Glutamatergic neuron (in vitro differentiated cells): ENCODE measurements at places on chromosomes 5 and 9.

GRCh38 chr9:98010445-98010844, 27.3 kb downstream of the ANP32B start:
- DNase-seq: no peak

- no peak for DNase-seq
Observed at GRCh38 chr9:133476036-133476931, 2.6 kb downstream of the SLC2A6 start.

- no peak for DNase-seq
Observed at GRCh38 chr9:98108531-98109031, 10.4 kb downstream of the TRIM14 start.

DNA sequence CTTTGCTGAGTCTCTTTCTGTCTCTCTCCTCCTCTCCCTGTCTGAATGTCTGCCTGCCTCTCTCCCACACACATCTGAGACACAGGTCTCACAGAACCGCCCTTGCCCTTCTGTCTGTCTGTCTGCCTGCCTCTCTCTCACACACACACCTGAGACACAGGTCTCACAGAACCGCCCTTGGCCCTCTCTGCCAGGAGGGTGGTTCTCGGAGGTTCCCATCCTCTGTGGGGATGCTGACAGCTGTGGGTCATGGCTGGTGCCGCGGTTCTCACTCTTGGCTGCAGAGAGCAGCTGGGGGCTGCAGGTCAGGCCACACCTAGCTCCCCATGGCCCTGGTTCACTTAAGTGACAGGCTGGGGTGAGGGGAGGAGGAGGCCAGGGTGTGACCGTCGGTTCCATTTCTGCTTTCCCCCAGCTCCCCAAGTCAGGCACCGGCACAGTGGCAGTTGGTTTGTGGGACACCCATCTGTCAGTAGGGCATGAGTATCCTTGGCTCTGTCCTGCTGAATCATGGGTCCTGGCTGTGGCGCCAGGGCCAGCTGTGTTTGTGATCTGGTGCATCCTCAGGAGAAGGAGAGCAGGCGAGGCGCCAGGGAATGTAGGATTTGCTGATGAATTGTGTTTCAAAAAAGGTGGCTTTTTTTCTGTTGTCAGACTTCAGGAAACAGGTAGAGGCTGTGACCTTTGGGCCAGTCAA, 42.3 kb upstream of the CLPTM1L start:
- no peak for DNase-seq

DNA sequence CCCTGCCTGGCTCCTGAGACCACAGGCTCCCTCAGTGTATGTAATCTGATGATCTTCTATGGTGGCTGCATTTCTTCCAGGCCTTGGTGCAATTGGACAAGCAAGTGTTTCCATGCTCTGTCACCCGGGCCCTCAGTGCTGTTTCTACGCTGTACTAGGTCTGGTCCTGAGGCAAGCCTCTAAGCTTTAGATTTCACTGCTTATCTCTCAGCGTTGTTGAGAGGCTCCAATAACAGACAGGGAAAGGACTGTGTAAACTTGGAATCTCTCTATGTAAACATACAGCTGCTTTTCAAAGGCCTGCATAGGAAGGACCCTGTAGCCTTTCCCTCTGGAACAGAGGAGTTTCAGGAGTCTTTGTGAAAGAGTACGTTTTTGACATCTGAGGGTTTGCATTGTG, 38.6 kb upstream of the NFIB start:
- no peak for DNase-seq

GRCh38 chr5:158874343-158874742, 225.4 kb downstream of the EBF1 start:
- no peak for DNase-seq

DNA sequence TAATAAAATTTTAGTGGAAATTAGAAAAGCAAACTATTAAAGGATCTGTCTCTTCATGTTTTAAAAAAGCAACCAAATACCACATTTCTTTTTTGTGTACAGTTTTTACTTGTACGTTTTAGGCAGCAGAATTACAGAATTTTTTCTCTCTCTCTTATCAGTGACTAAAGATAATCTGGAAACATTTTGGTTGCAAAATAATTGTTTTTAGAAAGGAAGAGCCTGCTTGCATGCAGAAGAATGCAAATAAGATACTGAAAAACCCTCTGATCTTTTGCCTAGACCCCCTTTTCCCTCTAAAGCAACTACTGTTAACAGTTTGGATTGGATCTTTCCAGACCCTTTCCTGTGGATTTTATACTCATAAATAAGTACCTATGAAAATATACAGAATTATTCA, 75.9 kb upstream of the SGCD start:
- DNase-seq: no peak

- no peak for DNase-seq
Observed at GRCh38 chr9:95090023-95090791, 227.3 kb downstream of the FANCC start.

DNA sequence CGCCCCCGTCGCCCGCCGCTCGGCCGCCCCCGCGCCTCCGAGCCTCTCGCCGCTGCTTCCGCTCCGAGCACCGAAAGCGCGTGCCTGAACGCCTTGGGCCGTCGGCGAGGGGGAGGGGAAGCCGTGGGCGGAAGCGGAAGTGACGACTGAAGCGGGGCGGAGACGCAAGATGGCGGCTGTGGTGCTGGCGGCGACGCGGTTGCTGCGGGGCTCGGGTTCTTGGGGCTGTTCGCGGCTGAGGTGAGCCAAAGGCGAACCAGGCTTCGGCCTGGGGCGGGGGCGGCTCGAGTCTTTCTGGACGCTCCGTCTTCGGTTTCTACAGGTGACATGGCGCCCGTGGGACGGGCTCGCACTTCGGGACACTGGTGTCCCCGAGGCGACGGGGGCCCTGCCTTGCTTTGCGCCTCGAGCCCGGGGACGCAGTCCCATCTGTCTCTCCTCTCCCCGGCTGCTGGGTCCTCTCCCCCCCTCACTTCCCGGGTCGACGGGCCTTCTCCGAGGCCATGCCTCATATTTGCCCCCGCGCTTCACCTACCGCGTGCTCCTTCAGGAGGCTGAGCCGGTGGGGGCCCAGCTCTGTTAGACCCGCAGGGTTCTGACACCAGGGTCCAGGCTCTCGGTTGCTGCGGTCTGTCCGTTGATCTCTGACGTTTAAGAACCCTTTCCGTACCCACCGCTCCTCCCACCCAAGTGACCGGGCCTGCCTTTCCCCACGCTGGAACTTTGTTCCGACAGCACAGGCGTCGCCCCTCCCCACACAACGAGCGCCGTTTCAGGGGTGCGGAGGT, at the start of the genes ENTR1 and PMPCA:
Gene ENTR1, minus strand, starts transcription at position 115 of the 788 bp plus-strand sequence. CDS start 217 bp downstream, outside the sequence.
Gene PMPCA, plus strand, starts transcription at position 159 of the 788 bp plus-strand sequence. Its CDS starts 11 bp downstream, at position 170.
- peak; percentile 94 for DNase-seq

GRCh38 chr5:39273314-39273954, 54.1 kb upstream of the FYB1 start:
- no peak for DNase-seq

DNA sequence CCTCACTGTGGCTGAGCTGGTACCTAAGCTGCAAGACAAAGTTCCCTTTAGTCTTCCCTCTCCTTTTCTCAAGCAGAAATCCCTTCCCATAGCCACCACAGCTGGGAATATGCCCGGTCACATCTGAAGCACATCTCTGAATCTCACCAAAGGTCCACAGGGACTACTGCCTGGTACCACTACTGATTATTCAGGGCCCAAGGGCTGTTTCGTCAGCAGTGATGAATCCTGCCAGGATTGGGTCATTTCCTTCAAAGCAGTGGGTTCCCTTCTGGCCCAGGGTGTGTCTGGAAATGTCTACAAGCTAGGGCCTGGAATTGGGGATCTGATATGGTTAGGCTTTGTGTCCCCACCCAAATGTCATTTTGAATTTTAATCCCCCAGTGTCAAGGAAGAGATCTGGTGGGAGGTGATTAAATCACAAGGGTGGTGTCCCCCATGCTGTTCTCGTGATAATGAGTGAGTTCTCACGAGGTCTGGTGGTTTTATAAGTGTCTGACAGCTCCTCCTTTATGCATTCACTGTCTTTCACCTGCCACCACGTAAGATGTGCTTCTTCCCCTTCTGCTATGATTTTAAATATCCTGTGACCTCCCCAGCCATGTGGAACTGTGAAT, 83.2 kb upstream of the FST start:
- DNase-seq: no peak

- DNase-seq: no peak
Observed at GRCh38 chr5:120610145-120610544, 146.0 kb downstream of the PRR16 start.

DNA sequence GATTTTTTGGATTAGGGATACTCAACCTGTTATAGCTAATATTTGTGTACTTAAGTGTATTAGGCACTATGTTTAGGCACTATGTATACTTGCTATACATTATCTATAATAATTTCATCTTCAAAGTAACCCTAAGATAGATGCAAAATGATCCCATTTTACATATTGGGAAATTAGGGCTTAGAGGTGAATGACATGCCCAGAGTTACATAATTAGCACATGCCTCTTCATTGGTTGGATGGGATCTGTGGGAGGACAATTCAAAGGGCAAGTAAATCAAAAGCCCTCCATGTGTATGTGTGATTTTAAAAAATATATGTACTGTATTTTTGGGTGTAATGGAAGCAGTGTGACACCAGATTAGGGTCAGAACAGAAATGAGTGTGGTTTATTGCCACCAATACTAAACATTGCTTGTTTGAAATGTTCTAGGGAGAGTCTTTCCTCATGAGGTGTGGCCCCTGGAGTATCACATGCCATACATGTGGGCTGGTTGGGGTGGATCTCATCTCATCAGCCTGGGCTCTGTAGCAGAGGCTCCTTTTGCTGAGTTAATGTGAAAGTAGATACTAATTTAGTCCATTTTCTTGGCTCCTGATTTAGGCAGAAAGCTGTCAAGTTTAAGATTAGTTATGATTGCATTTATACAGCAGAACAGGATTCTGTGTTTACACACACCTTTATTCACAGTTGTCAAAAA, 5.5 kb downstream of the C9orf85 start:
- DNase-seq: no peak

- no peak for DNase-seq
Observed at GRCh38 chr5:63220244-63220643, 641.6 kb downstream of the LRRC70 start.

GRCh38 chr5:38736089-38736488, 109.7 kb upstream of the OSMR start:
- no peak for DNase-seq

GRCh38 chr9:117189121-117189520, 225.7 kb downstream of the ASTN2 start:
- no peak for DNase-seq

DNA sequence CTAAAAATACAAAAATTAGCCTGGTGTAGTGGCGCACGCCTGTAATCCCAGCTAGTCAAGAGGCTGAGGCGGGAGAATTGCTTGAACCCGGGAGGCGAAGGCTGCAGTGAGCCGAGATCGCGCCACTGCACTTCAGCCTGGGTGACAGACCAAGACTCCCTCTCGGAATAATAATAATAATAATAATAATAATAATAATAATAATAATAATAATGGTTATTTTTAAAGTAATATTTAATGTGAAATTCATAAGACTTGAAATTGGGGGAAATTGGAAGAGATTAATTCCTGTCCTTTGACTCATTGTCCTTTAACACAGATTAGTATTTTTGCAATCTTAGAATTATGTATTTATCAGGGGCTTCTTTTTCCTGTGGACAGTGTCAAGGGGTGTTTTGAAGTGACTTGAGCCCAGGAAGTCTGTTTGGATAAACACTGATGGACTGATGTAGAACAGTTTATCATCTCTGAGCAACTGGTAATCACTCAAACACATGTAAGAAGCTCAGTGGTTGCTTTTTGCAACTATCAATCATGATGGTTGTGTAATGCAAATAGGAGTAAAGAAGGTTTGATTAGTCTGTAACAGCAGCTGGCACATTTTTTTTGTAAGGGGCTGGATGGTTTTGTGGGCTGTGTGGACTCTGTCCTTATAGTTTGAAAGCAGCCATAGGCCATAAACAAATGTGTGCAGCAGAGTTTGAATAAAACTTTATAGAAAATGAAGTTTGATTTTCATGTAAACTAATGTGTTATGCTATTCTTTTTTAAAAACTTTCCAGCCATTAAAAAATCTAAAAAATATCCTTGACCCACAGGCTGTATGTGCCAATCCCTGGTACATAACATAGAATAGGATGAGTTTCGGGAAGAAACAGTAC, 93.5 kb downstream of the F2RL2 start:
- DNase-seq: no peak

DNA sequence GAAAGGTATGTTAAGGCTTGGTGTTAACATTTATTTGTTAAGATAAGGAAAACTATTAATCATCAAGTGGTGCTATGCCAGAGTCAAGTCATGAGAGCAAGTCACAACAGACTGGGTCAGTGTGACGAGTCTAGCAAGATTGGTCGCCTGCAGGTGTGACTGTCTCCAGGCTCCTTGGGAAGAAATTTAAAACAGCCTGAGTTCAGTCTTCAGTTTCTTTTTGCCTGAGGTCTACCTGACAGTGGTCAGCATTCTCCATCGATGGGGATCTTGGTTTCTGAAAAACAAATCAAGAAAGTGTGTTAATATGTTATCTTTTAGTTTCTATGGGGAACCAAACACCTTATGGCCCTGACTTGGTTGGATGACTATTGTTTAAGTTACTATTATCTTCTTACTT, 56.3 kb downstream of the CETN3 start:
- DNase-seq: no peak

- DNase-seq: no peak
Observed at GRCh38 chr5:143646961-143647360, 165.0 kb upstream of the HMHB1 start.

DNA sequence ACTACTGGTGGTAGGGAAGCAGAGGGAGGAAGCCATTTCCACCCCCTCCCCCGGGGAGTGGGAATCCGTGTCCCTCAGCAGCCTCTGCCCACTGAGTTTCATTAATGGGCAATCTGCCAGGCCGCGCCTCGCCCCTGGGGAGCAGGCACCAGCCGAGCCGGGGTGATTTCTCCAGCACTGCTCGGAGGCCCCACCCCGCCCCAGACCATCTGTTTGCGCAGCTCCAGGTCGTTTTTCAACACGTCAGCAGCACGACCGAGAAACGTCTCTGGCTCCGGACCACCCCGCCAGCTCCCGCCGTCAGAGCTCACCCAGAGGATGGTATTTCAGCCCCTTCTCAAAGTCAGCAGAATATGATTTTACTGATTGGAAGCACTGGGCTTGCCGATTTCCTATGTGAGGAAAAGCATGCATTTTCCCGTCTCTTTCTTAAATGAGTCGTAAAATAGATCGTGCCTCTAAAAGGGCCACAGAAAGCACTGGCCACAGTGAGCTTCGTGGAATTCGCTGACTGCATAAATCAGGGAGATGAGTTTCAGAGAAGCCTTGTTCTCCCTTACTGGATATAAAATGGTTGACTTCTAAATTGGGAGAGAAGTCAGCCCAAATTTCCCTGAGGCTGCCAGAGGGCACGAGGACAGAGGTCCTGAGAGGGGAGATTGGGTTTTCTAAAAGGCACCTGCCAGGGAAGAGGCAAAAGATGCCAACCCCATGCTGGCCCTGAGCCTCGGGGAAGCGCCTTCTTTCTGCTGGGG, 47.0 kb downstream of the OLFM1 start:
- DNase-seq: peak; percentile 69

GRCh38 chr9:14300588-14300987, 13.4 kb downstream of the NFIB start:
- no peak for DNase-seq

GRCh38 chr9:91347377-91347776, 14.3 kb downstream of the AUH start:
- no peak for DNase-seq

DNA sequence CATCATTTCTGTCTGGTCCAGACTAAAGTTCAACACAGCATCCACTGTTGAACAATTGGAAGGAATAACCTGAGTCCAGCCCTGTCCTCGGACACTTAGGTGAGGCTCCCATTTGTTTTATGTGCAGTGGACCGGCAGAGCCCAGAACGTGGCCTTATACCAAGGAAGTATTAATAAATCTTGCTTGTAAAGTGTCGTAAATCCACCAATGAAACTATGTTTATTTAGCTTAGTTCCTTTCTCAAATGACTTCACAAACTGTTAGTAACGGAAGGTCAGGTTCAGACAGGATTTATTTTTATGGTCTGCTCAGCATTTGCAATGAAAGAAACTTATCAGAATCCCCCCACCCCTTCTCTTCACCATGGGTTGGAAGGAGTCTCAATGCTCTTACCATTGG, 149.5 kb downstream of the PCSK1 start:
- no peak for DNase-seq
